ENCODE measurements at places on chromosomes 3 and 15.

DNA sequence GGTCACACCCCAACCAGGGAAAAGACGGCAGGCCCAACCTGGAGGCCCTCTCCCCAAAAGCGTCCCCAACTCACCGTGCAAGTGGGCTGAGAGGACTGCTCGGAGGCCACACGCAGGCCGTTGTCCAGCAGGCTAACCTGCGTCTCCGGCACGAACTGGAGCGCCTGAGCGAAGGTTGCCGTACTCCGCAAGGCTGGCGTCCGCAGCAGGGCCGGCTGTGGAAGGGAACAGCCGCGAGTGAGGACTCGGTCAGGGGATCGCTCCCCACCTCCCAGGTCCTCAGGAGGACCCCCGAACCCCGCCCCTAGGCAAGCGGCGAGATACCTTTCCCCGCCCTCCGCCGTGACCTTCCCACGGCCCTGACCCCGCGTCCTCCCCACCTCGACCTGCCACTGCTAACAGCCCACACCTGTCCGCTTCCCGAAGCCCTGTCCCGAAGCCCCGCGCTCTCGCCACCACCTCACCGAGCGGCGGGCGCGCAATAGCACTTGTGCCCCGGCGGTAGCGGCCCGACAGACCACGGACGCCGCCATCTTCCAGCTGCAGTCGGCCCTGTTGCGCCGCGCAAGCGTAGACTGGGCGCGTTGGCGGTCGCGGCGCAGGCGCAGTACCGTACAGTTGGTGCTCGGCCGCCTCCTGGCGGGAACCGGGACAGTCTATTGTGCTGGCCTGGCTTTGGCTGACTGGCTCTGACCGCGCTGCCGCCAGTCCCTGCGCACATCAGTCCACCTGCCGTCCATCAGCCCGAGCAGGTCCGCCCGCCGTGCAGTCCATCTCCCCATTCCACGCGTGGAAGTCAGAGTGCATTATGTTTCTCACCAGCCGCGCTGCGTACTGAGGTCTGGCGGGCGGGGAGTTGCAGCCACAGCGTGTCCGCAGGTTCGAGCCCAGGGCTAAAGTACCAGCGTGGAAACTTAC, at the start of gene UQCRC1:
UQCRC1 (minus strand) TSS at position 559 of the 918 bp plus-strand sequence; CDS start at position 533, 26 bp downstream.
- DNase-seq = peak; percentile 85

GRCh38 chr3:156685752-156686151, 11.4 kb downstream of the TIPARP start:
- no peak for DNase-seq

DNA sequence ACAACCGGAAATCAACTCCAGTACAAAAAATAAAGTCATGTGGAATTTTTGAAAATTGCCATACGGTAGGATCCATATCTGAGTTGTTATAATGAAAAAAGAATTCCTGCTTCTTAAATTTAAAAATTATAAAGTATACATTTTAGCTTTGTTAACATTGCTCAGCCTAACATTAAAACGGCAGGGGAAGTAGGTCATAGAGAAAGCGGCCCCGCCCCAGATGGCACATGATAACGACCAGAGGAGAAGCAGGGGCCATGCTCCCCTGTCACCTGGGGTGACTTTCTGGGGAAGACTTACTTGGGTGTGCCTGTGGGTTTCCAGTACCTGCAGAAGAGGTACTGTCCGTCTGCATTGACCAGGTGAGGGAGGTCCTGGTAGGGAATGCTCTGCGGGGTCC, 921 bp downstream of the MGLL start:
- no peak for DNase-seq

GRCh38 chr15:88998980-88999713, 86.0 kb upstream of the MFGE8 start:
- DNase-seq = peak; percentile 23

DNA sequence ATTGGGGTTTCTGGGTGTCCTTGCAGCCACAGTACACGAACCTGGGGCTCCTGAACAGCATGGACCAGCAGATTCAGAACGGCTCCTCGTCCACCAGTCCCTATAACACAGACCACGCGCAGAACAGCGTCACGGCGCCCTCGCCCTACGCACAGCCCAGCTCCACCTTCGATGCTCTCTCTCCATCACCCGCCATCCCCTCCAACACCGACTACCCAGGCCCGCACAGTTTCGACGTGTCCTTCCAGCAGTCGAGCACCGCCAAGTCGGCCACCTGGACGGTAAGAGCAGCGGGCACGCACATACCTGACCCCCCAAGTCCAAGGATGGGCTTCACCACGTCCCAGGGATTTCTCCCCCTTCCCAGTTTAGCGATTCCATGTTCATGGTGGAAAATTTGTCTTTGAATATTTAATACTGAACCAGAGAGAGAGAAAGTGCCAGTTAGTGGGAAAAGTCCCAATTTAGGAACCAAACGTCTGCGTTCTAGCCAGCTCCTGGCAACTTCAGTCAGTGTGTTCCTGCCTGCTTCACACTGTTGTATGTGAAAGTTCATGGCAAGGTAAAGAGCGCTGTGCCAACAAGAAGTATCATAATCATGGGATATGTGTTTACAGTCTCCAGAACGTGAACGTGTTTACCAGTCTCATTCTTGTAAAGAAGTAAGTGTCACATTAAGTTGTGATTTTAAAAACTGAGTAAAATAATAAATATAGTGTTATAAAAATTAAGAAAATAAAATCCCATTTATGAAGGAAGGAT, 177.2 kb downstream of the TP63 start:
- DNase-seq = no peak

DNA sequence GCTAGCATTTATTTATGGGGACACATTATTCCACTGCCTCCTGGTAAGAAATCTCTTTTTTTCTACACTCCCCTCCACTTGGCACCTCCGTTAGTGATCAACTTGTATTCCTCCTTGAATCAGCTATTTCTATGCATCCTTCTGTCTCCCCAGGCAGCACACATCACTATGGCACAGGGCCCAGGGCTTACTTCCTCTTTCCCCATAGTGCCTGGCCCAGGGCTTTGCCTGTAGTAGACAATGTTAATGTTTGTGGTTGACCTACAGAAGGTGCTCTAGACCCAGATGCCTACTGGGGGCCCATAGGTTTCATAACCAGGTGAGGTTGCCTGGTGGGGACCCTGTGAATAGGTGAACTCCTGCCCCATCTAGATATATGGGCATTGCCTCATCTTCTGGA, 44.9 kb downstream of the EPHB1 start:
- no peak for DNase-seq

DNA sequence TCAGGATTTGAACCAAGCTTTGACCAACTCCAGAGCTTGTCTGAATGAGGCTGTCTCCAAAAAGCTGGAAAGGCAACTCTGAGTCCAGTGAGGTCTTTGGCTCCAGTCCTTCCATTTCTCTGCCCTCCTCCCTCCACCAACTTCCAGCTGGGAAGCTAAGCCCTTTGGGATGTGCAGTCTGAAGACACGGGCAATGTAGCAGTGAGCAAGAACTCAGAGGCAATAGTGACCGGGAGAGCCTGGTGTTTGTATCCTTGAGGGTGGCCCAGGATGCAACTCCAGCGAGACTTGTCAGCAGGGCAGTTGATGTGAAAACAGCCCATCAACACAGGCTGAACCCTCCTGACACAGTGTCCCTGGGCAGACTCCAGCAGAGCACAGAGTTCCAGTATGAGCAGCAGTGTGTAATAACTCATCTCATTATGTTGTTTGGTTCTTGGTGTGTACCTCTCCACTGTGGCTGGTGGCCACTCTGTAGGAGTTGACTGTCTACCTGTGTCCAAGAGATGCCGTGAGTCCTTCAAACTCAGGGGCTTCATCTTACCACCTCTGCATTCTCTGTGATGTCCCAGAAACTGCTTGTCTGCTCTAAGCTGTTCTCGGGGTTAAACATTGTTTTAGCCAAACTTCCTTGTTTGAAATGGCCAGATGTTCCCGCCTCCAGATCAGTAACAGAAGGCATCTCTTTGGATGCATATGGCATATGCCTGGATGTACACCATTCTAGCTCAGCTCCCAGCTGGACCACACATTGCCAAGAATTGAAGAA, 6.6 kb downstream of the CDCP1 start:
- DNase-seq = no peak

DNA sequence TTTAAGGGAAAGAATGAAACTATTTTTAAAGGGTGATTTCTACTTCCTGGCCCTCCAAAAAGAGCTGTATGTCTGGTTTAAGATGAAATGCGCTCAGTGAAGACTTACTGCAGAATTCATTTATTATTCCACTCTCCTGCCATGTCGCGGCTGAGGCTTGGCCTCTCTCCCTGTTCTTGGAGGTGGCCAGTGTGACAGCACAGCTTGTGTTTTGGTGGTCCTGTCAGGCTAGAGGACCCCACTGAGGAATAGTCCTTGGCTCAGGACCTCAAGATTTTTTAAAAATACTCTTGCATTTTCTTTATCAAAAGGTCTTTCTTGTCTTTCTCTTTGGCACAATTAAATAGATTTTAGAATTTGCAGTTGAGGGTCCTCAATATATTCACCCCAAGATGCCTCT, 384.4 kb downstream of the LRTM1 start:
- no peak for DNase-seq

DNA sequence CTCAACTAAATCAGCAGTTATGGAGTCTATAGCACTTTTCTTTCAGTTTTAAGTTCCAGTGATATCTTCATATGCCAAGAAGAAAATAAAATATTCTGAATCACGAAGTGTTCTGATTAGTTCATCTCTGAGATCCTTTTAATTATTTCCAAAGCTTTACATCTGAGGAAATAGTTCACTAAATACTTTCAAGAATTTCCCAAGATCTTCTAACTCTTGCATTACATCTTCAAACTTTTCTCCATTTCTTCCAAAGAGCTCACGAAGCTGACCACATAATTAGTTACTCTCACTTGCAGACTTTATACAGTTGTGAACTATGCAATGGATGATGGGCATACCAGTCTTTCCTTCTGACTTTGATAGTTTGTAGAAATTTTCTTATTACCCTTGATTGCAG, 4.2 kb upstream of the RNF111 start:
- DNase-seq = no peak

DNA sequence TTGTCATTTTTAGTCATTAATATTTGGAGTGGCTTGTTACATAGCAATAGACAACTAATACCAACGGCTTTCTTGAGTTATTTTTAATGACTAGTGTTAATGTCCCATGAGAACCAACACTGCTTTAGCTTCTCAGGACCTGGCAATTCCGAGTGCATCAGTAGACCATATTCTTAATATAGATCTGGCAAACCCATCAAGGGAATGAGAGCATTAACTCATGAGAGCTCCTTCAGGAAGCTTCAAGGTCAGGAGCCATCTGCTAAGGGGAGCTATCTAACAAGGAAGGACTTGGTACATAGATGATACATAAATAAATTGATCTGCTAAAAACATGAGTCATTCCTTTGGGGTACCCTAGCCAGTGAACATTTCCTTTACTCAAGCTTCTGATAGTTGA, 122.6 kb upstream of the EPHA3 start:
- DNase-seq = no peak

GRCh38 chr3:56055951-56056350, 412.3 kb downstream of the ERC2 start:
- DNase-seq = no peak

- no peak for DNase-seq
Measured at GRCh38 chr3:57777774-57778173, 21.7 kb downstream of the SLMAP start.

GRCh38 chr3:170244576-170244975, 22.4 kb downstream of the PRKCI start:
- DNase-seq = no peak

DNA sequence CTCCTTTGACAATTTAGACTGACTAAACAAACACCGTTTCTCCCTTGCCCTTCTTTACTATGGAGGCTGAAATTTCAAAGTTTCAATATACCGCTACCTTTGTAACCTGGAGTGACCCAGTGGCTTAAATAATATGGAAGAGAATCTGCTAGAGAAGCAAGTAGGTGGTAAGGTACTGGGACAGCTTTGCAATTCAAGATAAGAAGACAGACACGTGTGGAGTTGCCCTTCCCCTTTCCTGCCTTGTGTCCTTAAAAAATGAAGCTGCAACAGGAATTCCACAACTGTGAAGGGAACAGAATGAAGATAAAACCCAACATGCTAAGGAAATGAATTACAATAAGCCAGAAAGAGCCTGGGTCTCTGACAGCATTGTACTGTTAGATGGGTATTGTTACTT, 26.4 kb downstream of the CBLB start:
- no peak for DNase-seq

GRCh38 chr3:178802993-178803693, 266.9 kb downstream of the KCNMB2 start:
- DNase-seq = no peak

DNA sequence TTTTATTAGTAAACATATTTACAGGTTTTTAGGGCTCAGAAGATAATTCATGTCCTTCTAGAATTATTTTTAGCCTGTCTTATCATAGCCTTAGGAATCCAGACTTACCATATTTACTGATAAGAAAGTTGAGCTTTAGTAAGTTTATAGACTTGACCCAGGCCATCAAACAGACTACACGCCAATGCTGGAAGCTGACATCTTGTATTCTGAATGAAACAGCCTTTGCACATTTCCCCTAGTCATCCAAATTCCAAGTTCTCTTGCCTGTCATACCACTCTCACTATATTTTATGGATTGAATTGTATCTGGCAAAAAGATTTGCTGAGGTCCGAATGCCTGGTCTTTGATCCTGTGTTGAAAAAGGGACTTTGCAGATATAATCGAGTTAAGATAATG, 58.6 kb downstream of the DRD3 start:
- DNase-seq = no peak
